ENCODE measurements at places on chromosomes 7 and 10.

GRCh38 chr7:80732630-80733029, 94.2 kb downstream of the CD36 start:
- no peaks in the 10 kb centered on the region for H3K27me3 ChIP-seq
- DNase-seq: no peak
- H3K4me3 ChIP-seq: no peak overlapping the region
- H3K4me1 ChIP-seq: no peaks in the 10 kb centered on the region

- no peaks in the 10 kb centered on the region for H3K36me3 ChIP-seq
- no peak overlapping the region for H3K4me3 ChIP-seq
- H3K27me3 ChIP-seq: no peaks in the 10 kb centered on the region
- no peaks in the 10 kb centered on the region for H3K4me1 ChIP-seq
- DNase-seq: no peak
These were observed 12.3 kb downstream of the MRPS24 start for GRCh38 chr7:43856996-43857395.

DNA sequence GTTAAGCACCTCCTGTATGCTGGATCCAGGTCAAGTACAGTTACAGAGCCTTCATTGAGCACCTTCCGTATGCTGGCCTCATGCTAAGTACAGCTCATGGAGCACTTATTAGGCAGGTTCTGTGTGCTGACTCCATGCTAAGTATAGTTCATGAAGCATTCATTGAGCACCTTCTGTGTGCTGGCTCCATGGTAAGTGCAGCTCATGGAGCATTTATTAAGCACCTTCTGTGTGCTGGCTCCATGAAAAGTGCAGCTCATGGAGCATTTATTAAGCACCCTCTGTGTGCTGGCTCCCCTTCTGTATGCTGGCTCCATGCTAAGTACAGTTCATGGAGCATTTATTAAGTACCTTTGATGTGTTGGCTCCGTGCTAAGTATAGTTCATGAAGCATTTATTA, 30.5 kb downstream of the MMD2 start:
- H3K27me3 ChIP-seq: no peaks in the 10 kb centered on the region
- H3K4me3 ChIP-seq: no peak overlapping the region
- no peaks in the 10 kb centered on the region for H3K4me1 ChIP-seq
- H3K36me3 ChIP-seq: no peaks in the 10 kb centered on the region

GRCh38 chr10:133130602-133131001, 29.4 kb upstream of the KNDC1 start:
- no peaks in the 10 kb centered on the region for H3K36me3 ChIP-seq
- DNase-seq: no peak
- H3K27me3 ChIP-seq: no peaks in the 10 kb centered on the region
- H3K27ac ChIP-seq: no peak overlapping the region
- no peak overlapping the region for H3K4me3 ChIP-seq

- H3K36me3 ChIP-seq: no peaks in the 10 kb centered on the region
- no peak overlapping the region for H3K4me3 ChIP-seq
- no peaks in the 10 kb centered on the region for H3K27me3 ChIP-seq
- peaks cover 3% of the 10 kb centered on the region for H3K4me1 ChIP-seq
These were observed 10.9 kb downstream of the OR9A2 start for GRCh38 chr7:143015926-143016490.

- H3K27me3 ChIP-seq: no peaks in the 10 kb centered on the region
- H3K36me3 ChIP-seq: no peaks in the 10 kb centered on the region
- H3K27ac ChIP-seq: no peak overlapping the region
- H3K4me3 ChIP-seq: no peak overlapping the region
- H3K4me1 ChIP-seq: peaks cover 9% of the 10 kb centered on the region
These were observed 2.3 kb upstream of the MIOS start for GRCh38 chr7:7564323-7564780.

DNA sequence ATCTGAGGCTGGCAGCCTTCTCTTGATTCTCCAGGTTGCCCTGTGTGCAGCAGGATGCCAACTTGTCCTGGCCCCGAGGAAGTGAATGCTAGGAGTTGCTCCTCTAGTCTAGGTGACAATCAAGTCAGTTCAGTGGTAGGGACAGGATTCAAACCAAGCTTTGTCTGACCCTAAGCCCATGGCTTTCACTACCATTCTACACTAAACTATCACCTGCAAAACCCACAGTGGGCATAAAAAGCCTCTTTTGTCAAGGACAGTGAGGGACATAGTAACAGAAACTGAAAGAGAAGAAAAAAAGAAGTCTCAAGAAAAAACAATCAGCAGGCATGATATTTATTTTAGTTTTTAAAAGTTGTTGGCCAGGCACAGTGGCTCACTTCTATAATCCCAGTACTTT, 33.5 kb downstream of the KCNMA1 start:
- H3K27ac ChIP-seq: peak overlapping the region; percentile 28
- no peaks in the 10 kb centered on the region for H3K27me3 ChIP-seq
- H3K4me1 ChIP-seq: peaks cover 5% of the 10 kb centered on the region
- no peak for DNase-seq
- H3K36me3 ChIP-seq: no peaks in the 10 kb centered on the region

- no peaks in the 10 kb centered on the region for H3K4me1 ChIP-seq
- no peak overlapping the region for H3K27ac ChIP-seq
- no peak for DNase-seq
- no peak overlapping the region for H3K4me3 ChIP-seq
These were observed 150.6 kb downstream of the TRIL start for GRCh38 chr7:28807396-28807994.

- DNase-seq: no peak
- no peak overlapping the region for H3K4me3 ChIP-seq
- no peaks in the 10 kb centered on the region for H3K36me3 ChIP-seq
- H3K4me1 ChIP-seq: no peaks in the 10 kb centered on the region
These were observed 93.3 kb downstream of the CHST15 start for GRCh38 chr10:123999956-124000615.

DNA sequence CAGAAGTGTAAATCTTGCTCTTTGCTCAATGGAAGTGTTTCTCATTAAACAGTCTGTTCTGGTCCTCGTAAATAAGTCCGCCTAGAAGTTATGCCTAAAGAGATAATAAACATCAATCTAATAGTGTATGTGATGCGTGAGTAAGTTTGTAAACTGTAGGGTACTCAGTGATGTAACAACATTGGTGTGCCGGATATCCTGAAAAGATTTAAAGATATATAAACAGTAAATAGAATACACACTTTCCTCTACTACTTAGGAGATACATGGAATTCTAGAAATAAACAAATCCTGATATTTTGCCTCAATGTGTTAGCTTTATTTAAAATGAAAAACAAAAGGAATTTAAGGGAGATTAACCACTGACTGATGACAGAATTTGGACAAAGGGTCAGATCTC, 123.5 kb downstream of the AHR start:
- no peaks in the 10 kb centered on the region for H3K27me3 ChIP-seq
- no peaks in the 10 kb centered on the region for H3K36me3 ChIP-seq
- H3K4me3 ChIP-seq: no peak overlapping the region

DNA sequence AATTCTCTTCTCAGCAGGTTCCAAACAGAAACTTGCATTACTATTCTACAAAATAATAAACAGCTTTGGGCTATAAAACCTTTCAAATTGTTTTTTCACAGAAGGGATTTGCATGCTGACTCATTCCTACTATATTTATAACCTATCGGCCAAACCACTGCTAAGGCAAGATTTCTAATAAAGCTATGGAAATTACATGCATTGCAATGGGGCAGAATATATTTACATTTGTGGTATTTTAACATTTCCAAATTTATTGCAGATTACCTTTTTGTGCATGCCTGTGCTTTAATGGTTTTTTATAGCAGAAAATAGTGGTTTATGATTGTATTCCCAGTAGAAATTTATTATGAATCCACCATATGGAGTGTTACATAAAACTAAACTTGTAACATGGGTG, 69.0 kb upstream of the NPVF start:
- no peaks in the 10 kb centered on the region for H3K4me1 ChIP-seq
- H3K27ac ChIP-seq: no peak overlapping the region
- no peak overlapping the region for H3K4me3 ChIP-seq
- no peaks in the 10 kb centered on the region for H3K36me3 ChIP-seq

DNA sequence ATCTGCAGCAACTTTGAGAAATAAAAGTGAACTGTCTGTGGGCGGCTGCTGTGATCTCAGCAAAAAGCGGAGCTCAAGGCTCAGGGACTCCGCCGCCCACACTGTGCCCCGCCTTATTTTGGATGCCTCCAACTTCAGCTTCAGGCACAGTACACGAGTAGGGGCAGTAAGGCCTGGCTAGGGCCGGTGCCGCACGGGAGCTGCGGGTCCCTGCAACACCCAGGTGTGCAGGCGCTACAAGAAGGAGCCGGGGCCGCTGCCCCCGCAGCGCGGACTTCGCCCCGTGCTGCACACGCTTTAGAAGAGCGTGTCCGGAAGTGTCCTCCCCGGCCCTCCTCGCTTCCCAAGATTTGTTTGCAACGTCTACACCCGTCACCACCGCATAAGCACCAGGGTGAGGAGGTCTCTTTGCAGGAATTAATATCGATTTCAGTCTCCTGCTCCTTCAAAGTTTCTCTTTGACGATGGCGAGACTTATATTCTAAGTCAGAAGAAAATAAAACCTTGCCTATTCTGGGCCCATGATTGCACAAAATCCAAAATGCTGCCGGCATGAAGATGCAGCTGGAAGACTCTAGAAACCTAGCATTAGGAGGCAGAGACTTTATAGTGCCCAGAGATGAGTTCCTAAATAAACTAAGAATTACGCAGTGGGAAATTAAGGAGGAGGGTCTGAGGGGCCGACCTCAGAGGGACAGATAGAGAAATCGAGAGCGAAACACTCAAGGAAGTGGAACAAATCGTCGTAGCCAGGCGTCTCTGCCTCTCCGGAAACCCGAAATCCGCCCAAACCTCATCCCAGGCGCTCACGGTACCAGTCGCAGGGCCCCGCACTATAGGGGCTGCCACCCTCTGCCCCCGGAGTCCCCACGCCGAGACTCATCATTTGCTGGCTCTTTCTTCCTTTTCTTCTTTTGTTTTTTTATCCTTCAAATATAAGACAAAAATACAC, 6.4 kb downstream of the VAX1 start:
- no peaks in the 10 kb centered on the region for H3K36me3 ChIP-seq
- no peak overlapping the region for H3K27ac ChIP-seq
- peak; percentile 84 for DNase-seq
- H3K4me1 ChIP-seq: peaks cover 27% of the 10 kb centered on the region
- H3K27me3 ChIP-seq: peaks cover 12% of the 10 kb centered on the region
- H3K4me3 ChIP-seq: peak overlapping the region; percentile 8

DNA sequence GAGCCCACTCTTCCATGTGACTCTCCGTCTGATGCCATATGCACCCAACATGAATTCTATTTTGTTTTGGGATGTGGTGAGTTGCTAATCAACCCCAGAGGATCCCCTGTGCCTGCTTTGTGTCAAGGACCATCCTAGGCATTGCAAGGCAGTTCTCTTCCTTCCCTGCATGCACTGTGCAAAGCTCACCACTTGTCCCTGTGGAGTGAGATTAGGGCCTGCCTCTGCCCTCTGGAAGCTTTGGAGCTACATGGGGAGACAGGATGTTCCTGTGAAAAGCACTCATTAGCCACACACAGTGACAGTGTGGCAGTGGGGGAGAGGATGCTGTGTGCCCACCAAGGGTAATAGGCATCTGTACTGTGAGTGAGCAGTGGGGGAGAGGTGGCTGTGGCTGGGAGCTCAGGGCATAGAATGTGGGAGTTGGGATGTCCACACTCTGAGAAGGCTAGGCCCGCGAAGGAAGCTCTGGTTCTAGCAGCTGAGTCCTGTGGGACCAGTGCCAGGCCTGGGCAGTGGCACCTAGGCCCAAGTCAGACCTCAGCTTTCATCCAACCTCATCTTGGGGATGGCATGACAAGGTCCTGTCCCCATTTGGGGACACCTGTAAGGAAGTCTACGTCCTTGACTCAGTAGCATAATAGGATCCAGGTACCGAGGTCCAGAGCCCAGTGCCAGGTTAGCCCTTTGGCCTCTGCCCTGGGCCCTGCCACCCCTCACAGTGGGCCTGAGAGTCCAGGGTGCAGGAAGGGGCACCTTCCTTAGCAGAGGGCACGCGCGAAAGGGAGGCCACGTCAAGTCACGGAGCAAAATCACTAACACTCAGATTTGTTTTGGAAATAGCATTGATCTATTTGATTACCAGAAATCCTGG, 6.6 kb downstream of the ADRA2A start:
- no peak overlapping the region for H3K27ac ChIP-seq
- H3K27me3 ChIP-seq: no peaks in the 10 kb centered on the region
- DNase-seq: no peak
- H3K4me3 ChIP-seq: no peak overlapping the region

DNA sequence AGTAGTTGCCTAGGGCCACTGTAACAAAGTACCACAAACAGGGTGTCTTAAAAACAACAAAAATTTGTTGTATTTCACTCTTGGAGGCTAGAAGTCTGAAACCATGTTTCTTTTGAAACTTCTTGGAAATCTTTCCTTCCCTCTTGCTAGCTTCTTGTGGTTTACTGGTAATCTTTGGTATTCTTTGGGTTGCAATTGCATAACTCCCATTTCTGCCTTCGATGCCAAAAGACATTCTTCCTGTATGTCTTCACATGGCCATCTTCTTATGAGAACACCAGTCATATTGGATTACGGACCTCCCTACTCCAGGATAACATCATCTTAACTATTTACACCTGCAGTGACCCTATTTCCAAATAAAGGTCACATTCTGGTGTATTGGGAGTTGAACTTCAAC, 357.4 kb downstream of the PPP1R3A start:
- H3K27ac ChIP-seq: no peak overlapping the region
- H3K4me1 ChIP-seq: no peaks in the 10 kb centered on the region
- no peak for DNase-seq
- no peak overlapping the region for H3K4me3 ChIP-seq
- H3K36me3 ChIP-seq: no peaks in the 10 kb centered on the region

- H3K4me1 ChIP-seq: no peaks in the 10 kb centered on the region
- DNase-seq: no peak
- H3K27ac ChIP-seq: no peak overlapping the region
- peaks cover 7% of the 10 kb centered on the region for H3K27me3 ChIP-seq
- H3K36me3 ChIP-seq: no peaks in the 10 kb centered on the region
These were observed 79.5 kb upstream of the PRSS58 start for GRCh38 chr7:142337054-142338001.

DNA sequence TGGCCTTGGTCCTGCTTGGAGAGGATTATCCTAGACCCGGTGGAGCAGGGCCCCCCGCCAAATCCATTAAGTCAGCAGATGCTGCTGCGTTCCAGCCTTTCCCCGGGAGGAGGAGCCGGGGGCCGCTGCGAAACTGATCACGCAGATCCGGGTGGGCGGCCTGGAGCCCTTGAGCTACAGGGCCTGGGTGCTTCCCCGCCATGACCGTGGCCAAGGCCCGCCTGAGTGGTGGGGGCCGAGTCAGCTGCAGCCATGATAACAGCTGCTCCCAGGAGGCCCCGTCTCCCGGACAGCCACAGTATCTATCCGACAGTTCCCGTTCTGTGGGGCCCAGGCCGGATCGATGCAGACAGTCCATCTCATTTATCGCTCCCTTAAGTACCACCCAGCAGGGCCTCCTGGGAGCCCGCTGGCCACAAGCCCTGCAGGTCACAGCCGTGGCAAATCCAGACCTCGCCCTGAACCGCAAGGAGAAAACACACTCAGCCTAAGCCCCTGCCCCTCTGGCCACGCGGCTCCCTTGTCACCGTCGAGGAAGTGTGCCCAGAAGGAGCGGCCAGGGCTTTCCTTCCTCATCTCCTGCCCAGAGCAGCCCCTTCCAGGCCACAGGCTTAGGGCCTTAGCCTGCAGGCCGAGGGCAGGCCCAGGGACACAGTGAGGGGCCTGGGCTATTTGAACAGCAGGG, 34.4 kb upstream of the SLC29A4 start:
- peaks cover 8% of the 10 kb centered on the region for H3K4me1 ChIP-seq
- no peaks in the 10 kb centered on the region for H3K36me3 ChIP-seq
- no peaks in the 10 kb centered on the region for H3K27me3 ChIP-seq
- H3K4me3 ChIP-seq: no peak overlapping the region

GRCh38 chr7:111540199-111540815, 22.0 kb downstream of the IMMP2L start:
- H3K4me1 ChIP-seq: no peaks in the 10 kb centered on the region
- no peak overlapping the region for H3K4me3 ChIP-seq
- no peaks in the 10 kb centered on the region for H3K36me3 ChIP-seq
